Muscle of back (tissue), 13 donors: ENCODE measurements at places on chromosomes 4 and X.
A peak's percentile ranks its signal among the peaks of the same experiment; 100 is the strongest.

- no peak for DNase-seq
Observed at GRCh38 chr4:138996090-138996489, 19.5 kb upstream of the NOCT start.

DNA sequence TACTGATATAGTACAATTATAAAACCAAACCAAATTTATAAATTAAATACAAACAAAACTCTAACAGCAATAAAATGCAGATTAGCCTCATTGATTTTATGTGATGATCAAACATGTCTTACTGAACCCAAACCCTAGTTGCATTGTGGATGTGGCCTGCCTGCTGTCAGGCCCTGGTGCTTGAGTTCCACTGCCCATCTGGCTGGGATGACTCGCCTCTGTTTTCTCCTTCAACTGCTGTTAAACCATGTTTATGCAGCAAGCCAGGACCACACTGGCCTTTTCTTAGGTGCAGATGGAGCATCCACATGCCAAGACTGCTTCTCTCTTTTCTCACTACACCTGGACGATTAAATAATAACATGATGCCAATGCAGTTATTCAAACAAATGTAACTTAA lies 22.6 kb downstream of the NAP1L5 start:
- DNase-seq, result no peak

- peak; percentile 81 for DNase-seq
Observed at GRCh38 chr4:185839194-185839712, 27.3 kb upstream of the SORBS2 start.

- no peak for DNase-seq
Observed at GRCh38 chr4:113950207-113950606, 29.2 kb downstream of the ARSJ start.

GRCh38 chr4:58767598-58767997 lies 1657.4 kb upstream of the IGFBP7 start:
- DNase-seq, result no peak

DNA sequence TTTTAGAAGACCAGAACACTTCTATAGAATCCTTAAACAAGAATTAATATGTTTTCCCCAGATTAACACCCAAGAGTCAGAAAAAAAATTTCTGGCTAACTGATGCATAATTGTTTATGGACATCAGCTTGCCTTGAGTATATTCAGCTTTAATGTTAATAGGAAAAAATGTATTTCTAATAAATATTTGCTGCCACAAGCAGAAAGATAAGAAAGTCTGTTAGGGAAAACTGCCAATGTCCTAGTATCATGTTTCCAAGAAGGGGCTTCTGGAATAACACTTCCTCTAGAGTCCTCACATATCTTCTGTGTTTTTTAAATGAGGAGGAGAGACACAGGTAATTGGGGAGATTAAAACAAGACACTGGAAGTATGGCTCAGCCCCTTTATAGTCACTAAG lies 202.1 kb upstream of the TET2 start:
- no peak for DNase-seq

DNA sequence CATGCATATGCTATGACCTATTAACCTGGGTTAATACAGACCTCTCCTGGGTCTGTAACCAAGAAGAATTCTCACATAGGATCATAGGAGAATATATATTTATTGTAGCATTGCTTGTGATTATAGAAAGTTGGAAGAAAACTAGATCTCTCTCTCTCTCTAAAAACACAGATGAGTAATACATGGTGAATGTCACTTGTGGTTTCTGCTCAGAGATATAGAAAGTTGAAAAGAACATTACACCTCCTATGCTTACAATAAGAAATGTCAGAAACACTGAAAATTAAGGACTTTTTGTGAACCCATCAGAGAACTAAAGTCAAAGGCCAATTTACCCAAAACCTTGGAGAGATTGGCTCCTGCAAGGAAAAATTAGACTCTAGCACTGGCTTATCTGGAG lies 1389.5 kb downstream of the FAM133A start:
- no peak for DNase-seq

GRCh38 chrX:120036704-120037103 lies 40.8 kb downstream of the RHOXF2B start:
- DNase-seq, result no peak

DNA sequence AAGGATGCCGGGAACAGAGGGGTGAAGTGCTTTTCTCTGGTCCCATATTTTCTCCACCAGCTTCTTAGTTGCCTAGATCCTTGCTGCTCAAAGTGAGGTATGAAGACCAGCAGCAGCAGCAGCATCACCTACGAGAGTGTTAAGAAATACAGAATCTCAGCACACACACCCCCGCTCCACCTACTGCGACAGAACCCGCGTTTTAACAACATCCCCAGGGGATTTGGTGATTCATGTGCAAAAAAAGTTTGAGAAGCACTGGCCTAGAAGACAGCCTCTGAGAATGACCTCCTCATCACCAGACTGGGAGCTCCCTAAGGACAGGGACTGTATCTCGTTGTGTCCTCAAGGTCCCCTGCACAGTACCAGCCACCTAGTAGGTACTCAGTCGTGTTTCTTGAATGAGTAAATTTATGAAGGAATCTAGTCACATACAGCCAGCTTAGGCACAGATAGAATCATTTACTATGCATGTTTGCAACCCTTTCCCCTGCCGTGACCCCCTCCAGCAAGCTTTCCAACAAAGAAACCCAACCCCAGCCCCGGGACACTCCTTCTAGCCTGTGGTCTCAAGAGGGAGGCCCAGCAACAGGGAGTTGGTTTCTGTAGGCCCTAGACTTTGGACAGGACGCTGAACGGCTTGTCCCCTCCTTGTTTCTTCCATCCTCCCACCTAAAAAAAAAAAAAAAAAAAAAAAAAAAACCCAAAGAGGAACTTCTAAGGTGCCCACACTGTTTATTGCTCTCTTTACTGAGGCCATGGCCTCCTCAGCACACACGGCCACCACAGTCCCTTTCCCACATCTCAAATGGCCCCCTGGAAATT lies 21.5 kb downstream of the RTL5 start:
- no peak for DNase-seq

DNA sequence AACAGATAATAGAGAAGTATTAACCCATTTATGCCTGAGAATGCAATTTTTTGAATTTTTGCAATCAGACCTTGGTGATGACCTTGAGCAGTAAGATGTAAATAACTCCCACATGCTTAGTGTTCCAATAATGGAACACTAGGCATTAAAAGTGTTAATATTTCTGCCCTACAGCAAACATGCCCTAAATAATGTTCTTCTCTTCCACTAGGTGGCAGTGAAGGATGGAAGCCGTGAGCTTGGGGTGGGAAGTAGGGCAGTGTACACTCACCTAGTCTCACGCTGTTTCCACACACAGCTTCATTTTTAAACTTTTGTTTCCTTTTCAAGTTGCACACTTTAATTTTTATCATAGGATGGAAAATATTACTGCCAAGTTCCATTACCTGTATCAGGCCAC lies 613.1 kb upstream of the HS3ST1 start:
- DNase-seq, result no peak

DNA sequence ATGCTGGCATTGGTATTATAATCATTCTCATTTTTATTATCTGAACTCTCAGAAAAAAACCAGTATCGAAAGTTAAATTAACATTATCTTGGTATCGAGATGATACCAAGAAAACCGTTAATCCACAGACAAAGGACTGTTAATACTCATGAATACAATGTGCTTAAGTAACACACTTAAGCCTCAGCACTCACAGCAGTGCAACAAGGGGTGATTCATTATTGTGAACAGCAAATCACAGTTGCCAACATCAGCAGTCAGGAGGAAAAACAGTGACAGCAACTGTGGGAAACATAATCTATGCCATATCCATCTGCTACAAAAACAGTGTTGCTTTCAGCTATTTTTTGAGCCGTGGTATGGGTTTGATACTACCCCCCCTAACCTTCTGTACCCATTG lies 210.9 kb upstream of the ATOH1 start:
- DNase-seq, result no peak

- DNase-seq, result no peak
Observed at GRCh38 chrX:50881028-50881427, 29.5 kb upstream of the BMP15 start.

DNA sequence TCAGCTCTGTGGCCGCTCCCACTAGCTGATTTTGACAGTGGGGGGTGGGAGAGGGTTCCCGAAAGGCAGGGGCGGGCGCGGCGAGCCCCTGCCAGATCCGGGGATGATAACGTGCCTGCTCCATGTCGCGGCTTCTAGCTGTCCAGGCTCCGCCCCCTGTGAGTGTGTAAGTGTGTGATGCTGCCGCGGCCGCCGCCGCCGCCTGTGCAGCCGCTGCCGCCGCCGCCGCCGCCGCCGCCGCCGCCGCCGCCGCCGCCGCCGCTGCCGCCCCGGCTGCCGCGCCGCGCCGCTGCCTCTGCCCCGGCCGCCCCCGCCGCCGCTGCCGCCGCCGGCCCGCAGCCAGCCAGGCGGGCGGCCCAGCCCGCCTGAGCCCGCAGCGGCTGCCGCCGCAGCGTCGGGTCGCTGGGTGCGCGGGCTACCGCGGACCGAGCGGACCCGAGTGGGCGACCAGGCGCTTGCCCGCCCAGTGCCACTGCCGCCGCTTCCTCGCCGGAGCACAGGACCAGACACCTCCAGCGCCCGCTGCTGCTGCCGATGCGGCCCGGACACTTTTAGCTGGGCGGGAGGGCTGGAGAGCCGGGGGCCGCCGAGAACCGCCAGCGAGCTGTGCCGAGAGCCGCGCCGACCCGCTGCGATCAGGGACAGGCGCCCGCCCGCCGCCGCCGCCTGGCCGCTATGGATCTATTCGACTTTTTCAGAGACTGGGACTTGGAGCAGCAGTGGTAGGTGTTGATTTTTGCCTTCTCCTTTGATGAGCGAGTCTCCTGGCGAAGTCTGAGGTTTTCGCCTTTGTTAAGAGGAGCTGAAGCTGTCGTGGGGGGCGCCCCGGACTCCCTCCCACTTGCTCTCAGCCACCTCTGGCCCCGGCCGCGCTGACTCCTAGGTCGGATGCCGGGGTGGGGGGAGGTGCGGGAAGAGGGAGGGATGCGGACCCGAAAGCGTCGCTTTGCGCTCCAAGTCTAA lies at the start of gene AFF2:
TSS of gene AFF2 (plus strand) at position 195 of the 963 bp plus-strand sequence. CDS start at position 676, 481 bp downstream.
- peak; percentile 16 for DNase-seq

- no peak for DNase-seq
Observed at GRCh38 chr4:2608291-2608690, 71.8 kb downstream of the FAM193A start.

- DNase-seq, result no peak
Observed at GRCh38 chr4:4694296-4694772, 152.5 kb upstream of the STX18 start.

GRCh38 chr4:47410271-47410670 lies 53.2 kb downstream of the COMMD8 start:
- no peak for DNase-seq

GRCh38 chrX:32673193-32673592 lies 538.2 kb downstream of the DMD start:
- DNase-seq, result peak; percentile 2

- DNase-seq, result no peak
Observed at GRCh38 chrX:139720979-139721378, 13.0 kb upstream of the MCF2 start.

GRCh38 chr4:10164877-10165283 lies 48.3 kb upstream of the WDR1 start:
- DNase-seq, result no peak

GRCh38 chr4:47598320-47598719 lies 113.2 kb downstream of the ATP10D start:
- DNase-seq, result no peak

DNA sequence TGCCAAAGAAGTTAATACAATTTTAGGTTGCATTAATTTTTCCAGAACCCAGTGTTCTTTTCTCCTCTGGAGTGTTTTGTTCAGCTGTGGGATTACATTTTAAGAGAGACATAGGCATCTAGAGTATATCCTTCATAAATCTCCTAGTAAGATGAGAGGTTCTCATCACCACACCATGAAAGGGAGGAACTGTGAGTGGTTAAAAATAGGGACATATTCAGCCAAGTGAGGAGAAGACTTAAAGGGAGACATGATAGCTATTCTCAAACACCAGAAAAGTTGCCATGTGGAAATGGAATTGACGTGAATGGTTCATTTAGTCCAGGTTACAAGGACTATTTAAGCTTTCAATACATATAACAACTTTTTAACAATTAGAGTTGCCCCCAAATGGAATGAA lies 6.5 kb upstream of the MRPL1 start:
- DNase-seq, result no peak

DNA sequence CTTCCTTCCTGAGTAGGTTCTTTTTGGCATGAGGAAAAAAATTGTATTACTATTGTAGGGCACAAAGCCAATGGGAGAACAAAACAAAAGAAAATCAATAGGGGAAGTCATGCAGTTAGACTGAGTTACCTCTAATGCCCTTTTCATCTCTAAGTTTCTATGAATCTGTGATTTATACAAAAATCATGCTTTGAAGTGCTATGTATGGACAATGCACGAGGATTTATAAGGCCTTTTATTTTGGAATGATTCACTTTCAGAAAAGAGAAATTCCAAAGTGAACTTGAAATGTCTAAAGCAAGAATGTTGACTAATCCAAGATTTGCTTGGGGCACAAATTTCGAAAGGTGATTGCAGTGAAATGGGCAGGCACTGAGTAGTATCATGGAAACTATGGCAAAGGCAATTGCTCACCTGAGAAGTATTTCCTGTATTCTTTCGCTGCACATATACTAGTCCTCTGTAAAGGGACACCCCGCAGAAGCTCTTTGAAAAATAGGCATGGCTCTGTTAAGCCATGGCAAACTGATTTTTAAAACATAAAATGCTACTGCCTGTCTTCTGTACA lies 52.8 kb downstream of the ADGRG4 start:
- DNase-seq, result no peak

GRCh38 chrX:149473966-149474365 lies 31.1 kb downstream of the IDS start:
- DNase-seq, result no peak

DNA sequence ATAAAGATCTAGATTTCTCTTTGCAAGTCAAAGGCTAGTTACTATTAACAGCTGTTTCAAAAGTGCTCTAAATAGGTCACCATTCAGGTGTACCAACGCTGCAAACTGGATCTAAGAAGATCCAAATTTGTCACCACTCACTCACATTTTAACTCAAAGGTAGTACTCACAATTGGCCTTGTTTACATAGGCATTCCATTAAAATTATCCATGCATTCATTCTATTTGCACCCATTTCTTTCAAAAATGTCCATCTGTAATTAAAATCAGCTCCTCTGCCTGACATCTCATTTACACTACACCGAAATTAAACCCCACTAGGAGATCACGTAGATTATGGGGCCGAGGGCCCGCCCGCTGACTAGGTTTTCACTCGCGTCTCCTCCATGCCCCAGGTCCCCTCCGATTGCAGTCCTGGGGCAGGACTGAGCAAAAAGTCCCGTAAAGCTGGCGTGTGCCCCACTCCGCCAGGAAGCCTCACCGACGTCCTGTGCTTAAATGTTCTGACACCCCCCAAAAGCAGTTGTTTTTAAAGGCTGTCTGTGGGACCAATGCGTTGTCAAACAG lies 1.3 kb upstream of the ING2 start:
- DNase-seq, result no peak

- DNase-seq, result no peak
Observed at GRCh38 chrX:129642641-129643040, 12.1 kb downstream of the APLN start.

- no peak for DNase-seq
Observed at GRCh38 chr4:1602655-1603412, 81.3 kb downstream of the FAM53A start.

DNA sequence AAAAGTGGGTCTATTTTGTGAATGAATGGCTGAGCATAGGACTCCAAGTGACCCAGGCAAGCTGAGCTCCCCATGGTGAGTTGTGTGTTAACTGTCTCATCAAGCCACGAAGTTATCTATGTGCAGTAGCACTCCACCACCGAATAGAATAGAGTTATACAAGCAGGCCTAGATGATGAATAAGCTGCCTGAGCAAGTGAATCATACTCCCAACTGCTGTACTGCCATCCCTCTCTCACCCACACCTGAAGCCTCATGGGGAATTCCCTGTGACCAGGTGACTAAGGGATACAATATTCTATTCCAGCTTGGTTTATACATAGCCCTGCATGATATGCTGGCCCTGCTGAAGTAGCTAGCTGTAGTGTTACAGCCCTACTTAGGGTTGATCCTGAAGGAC lies 38.7 kb downstream of the KDM5C start:
- DNase-seq, result no peak
